ENCODE measurements at places on chromosomes 2 and 18.

- no peaks in the 10 kb centered on the region for H3K36me3 ChIP-seq
- H3K4me3 ChIP-seq = no peak overlapping the region
- no peak overlapping the region for H3K27ac ChIP-seq
- no peaks in the 10 kb centered on the region for H3K4me1 ChIP-seq
- H3K27me3 ChIP-seq = no peaks in the 10 kb centered on the region
Observed at GRCh38 chr2:23551875-23552274, 166.9 kb downstream of the KLHL29 start.

DNA sequence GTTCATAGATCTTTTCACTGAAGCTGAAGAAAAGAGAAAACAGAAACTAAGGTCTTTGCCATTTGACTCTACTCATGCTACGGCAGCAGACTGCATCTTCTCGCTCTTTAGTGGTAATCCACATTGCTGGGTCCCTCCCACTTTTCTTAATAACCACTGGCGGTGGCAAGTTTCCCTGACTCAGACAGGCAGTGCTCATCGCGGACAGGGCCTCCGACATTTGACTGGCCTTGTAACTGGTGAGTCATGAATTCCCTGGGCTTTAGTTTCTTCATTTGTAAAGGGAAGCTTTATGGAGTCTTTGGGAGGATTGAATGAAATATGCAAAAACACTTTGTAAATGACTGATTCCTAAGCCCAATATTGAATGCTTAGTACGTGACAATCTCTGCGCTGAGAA, 238.2 kb upstream of the RBBP8 start:
- H3K4me3 ChIP-seq = no peak overlapping the region
- H3K4me1 ChIP-seq = no peaks in the 10 kb centered on the region
- DNase-seq = no peak
- H3K36me3 ChIP-seq = no peaks in the 10 kb centered on the region
- no peak overlapping the region for H3K27ac ChIP-seq

GRCh38 chr2:29774624-29775023, 146.8 kb downstream of the ALK start:
- H3K4me1 ChIP-seq = no peaks in the 10 kb centered on the region

DNA sequence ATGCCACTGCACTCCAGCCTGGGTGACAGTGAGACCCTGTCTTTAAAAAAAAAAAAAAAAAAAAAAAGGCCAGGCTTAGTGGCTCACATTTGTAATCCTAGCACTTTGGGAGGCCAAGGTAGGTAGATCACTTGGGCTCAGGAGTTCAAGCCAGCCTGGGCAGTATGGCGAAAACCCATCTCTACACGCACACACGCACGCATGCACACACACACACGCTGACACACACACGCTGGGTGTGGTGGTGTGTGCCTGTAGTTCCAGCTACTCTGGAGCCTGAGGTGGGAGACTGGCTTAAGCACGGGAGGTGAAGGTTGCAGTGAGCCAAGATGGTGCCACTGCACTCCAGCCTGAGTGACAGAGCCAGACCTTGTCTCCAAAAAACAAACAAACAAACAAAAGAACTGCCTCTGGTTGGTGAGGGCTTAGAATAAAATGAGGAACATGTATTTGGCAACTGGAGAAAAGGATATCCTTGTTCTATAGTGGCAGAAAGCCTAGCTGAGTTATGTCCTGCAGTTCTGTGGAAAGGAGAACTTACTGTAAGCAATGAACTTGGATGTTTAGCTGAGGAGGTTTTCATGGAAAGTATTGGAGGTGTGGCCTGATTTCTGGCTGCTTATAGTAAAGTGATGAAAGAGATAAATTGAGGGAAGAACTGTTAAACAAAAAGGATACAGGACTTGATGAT, 34.0 kb downstream of the HAT1 start:
- H3K27ac ChIP-seq = no peak overlapping the region
- no peaks in the 10 kb centered on the region for H3K4me1 ChIP-seq

DNA sequence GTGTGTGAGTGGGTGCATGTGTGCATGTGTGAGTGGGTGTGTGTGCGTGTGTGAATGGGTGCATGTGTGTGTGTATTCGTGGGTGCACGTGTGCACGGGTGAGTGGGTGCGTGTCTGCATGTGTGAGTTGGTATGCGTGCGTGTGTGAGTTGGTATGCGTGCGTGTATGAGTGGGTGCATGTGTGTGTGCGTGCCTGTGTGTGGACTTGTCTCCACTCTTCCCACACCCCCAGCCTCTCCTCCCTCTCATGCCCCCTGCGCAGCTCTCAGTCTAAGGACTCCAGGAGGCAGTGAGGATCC, 5.1 kb upstream of the OTOF start:
- no peaks in the 10 kb centered on the region for H3K36me3 ChIP-seq
- H3K27ac ChIP-seq = no peak overlapping the region
- no peak overlapping the region for H3K4me3 ChIP-seq
- no peaks in the 10 kb centered on the region for H3K27me3 ChIP-seq
- no peaks in the 10 kb centered on the region for H3K4me1 ChIP-seq

DNA sequence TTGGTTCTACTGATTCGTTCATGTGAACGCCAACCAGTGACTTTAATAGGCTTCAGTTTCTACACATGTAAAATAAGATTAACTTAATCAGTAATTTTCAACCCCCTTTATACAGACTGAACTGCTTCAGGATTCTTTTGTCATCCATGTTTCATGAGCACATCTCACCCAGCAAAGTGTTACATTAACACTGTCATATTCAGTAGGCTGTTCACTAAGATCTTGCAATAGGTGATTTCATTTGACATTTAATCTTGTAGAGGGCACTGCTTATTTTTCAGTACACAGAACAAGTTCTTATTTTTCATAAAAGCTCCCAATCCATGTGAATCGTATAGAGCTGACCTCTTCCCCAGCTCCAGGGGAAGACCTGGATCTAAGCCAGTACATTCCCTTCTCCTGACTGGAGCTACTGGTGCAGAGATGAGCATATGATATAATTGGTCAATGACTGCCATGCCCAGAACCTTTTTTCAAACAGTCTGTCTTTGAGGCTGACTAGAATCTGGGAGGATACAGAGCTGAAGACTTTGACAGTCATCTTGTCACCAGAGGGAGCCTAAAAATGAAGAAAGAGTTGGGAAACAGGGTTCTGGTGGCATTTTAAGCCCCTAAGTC, 72.2 kb upstream of the CHRNA1 start:
- DNase-seq = no peak
- no peak overlapping the region for H3K4me3 ChIP-seq
- no peaks in the 10 kb centered on the region for H3K4me1 ChIP-seq
- no peaks in the 10 kb centered on the region for H3K27me3 ChIP-seq
- no peaks in the 10 kb centered on the region for H3K36me3 ChIP-seq

GRCh38 chr18:23627321-23627720, 35.4 kb downstream of the ANKRD29 start:
- no peaks in the 10 kb centered on the region for H3K36me3 ChIP-seq
- peaks cover 4% of the 10 kb centered on the region for H3K4me1 ChIP-seq
- no peak overlapping the region for H3K27ac ChIP-seq
- no peak for DNase-seq
- H3K27me3 ChIP-seq = no peaks in the 10 kb centered on the region

- H3K36me3 ChIP-seq = no peaks in the 10 kb centered on the region
- no peaks in the 10 kb centered on the region for H3K27me3 ChIP-seq
Observed at GRCh38 chr2:82501217-82501616, 1957.9 kb downstream of the SUCLG1 start.

DNA sequence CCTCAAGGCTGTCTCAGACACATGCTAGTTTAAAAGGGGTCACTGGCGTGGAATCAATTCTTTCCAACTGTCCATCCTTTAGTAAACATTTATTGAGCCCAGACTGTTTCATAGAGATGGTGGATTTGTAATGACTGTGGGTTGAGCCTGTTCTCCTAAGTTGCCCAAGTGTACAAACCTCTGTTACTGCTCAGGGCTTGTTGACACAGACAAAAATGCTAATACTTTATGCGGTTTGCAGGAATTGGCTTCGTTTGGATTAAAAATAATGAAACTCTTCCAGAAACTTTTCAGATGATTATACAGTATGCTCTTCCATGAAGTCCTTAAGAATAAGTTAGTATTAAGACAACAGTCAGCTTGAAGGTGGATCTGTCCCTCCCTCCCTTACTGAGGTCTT, 83.6 kb upstream of the MGAT5 start:
- peaks cover 3% of the 10 kb centered on the region for H3K4me1 ChIP-seq
- no peak overlapping the region for H3K4me3 ChIP-seq
- no peaks in the 10 kb centered on the region for H3K36me3 ChIP-seq

Measured in H1 (cell line).